ENCODE measurements at places on chromosomes 3 and 15.

GRCh38 chr3:74145277-74145676, 469.2 kb downstream of the CNTN3 start:
- no peak for DNase-seq

DNA sequence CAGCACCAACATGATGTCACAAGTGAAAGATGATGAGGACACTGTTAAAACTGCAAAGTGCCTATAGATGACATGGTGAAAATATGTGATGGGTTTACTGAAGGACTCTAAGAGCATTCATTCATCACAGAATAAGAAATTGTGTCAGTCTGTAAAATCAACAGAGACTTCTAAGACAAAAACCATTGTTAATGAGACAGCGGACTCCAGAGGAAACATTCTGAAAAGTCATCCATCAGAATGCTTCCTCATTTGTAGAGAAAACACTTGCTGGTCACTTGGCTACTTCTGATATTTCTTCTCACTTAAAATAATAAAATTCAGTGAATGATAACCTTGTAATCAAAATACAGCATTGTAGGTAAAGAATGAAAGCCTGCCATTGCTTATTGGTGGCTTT, 7.3 kb downstream of the PLSCR4 start:
- no peak for DNase-seq

- DNase-seq, result no peak
These were observed 24.2 kb downstream of the HES1 start for GRCh38 chr3:194160158-194160557.

DNA sequence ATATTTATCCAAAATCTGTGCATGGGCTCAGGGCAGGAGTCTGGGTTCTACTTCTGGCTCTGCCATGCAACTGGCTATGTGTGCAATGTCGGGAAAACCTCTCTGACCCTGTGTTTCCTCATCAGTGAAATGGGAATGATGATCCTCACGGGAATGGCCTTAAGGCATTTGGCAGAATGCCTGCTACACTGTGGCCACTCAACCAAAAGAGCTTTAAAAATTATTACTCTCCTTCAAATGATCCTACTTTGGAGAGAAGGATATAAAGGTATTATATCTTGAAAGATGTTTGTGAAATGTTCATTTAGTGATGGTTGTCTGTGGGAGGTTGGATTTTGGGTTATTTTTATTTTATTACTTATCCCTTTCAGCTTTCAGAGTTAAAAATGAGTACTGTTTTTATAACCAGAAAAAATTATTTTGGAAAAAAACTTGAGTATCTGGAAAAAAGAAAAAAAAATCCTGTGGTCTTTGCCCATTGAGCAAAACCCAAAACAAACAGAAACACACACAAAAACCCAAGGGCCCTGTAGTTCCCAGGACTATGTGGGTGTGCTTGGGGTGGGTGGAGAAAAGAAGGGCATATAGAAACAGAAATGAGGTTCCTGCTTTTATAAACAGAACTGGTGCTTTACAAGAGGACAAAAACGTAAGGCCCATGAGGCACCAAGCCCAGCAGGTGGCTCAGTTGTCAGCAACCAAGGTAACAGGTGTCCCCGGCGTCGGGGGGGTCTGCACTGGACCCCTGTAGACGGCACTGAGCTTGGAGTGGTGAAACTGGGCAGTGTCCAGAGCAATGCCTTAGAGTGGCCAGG, 22.0 kb downstream of the RGMA start:
- no peak for DNase-seq
